ENCODE measurements at places on chromosomes 5 and 9.

GRCh38 chr5:79229357-79230174 is 6.4 kb upstream of the JMY start:
- DNase-seq: peak; percentile 36

- no peak for DNase-seq
Measured at GRCh38 chr5:176740131-176740701, 70.1 kb upstream of the UNC5A start.

DNA sequence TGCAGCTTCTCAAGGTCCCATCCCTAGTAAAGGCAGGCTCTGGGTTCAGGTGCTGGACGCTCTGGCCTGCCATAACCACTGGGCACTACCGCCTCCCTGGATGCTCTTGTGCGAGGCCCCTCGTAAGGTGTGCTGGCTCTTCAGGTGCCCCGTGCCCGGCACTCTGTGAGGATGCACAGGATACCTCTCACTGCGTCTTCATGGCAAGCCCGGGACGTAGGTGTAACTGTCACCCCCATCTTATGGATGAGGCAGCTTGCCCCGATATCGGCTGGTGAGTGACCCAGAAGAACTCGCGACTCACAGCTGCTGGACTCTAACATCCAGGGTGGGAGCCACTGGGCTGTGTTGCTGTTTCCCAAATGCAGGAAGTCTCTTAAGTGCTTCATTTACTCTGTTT is 79.0 kb downstream of the GTF3C4 start:
- no peak for DNase-seq

DNA sequence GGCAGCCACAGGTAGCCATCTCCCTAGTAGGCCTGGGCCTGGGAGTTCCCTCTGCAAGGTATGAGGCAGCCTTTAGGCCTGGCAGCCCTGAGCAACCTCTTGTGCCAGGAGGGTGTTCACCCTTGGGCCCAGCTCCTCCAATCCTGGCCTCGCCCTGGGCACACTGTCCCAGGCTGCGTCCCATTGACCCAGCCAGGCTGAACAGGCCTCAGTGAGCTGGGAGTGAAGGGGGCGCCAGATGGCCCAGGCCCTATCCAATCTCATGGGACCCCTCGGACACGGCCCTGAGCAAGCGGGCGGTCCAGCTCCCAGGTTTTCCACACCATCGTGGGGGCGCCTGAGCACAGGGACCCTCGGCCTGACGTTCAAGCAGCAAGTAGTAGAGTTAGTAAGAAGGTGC is 14.5 kb downstream of the SH3GLB2 start:
- DNase-seq: no peak
